SW 1271 (cell line): ENCODE measurements at places on chromosomes 7 and 10.

DNA sequence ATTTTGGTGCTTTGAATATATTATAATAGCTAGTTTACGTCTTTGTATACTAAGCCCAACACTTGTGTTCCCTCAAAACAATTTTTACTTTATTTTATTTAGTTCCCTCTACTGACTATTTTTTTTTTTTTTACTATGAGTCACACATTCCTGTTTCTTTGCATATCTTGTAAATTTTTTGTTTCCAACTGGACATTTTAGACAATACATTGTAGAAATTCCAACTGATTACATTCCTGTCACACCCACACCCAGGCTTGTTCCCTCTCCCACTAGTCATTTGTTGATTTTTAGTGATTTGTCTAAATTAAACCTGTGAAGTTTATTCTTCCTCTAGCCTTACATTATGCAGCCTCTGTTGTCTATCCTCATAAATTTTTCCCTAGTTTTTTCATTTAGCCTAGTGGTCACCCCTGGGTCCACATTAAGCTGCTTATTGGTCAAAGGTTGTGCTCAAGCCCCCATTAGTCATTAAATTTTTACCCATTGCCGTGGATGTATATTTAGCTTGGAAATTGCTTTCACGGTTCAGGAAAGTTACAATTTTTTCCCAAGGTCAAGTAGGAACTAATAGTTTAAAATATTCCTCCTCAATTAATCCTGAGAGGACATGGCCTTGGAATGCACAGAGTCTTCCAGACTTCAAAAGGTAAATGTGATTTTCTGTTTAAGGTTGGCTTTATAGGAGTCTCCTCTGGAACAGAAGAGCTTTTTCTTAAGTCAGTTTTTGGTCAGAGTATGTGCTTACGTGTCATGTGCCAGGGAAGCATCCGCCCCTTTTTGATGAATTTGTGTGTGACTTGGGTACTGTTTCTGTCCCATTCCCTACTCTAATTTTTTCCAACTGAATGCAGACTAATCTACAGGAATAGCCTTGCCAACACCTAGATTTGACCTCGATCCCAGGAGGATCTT, 207.6 kb upstream of the TMEM72 start:
- DNase-seq, result no peak

- no peak for DNase-seq
Observed at GRCh38 chr10:36837416-36837815, 288.0 kb upstream of the ANKRD30A start.

GRCh38 chr7:128168667-128169210, 72.3 kb upstream of the LEP start:
- DNase-seq, result no peak

DNA sequence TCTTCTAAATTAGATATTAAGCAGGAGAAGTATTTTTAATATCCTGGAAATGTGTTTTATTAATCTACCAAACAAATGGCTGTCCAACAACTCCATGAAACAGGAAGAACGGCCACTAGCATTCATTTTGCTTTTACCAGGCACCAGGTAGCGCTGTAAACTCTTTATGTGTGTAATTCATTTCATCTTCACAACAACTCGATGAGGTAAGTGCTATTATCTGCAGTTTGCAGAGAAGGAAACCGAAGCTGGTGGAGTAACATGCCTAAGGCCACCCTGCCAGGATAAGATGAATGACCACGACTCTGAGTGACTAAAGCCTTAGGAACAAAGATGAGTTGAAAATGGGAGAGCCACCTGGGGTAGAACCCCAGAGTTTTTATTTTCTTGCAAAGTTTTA, 101.2 kb downstream of the KIAA1217 start:
- no peak for DNase-seq

DNA sequence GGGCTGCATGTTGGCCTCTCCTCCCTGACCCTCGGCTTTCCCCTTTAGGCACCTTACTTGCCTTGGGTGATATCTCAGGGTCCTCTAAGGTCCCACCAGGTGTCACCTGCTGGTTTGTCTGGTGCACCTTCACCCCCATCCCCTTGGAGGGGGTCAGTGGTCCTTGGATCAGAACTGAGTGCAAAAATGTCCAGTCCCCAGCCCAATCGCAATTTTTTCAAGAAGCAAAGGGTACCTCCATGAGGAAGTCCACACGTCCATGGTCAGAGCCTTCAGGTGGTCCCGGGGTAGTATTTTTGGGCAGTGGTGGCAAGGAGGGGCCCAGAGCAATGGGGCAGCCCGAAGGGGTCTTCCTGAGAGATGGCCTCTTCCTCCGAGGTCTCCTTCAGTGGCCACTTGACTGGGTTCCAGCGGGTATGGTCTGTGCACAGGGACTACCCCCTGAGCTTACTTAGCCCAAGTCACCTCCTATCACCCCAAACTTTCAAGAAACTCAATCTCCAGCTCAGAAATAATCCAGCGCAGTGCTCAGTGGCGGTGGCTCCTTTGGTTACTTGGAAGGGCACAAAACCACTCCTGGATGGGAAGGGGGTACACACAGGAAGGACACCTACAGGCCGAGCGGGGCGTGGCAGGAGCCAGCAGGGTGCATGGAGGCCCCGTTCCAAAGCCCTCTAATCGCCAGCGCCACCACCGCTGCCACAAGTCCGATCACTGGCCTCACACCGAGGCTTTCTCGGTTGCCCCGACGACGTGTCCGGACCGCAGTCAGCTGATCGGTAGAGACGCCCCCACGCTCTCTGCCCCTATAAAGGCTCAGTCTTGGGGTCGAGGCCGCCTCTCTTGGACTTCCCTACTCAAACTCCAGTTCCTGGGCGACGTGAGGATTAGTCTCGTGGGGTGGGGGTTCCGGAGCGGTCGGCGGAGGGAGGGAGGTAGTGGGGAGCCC, 4.5 kb downstream of the SAP25 start:
- no peak for DNase-seq

- no peak for DNase-seq
Observed at GRCh38 chr10:130459851-130460490, 323.8 kb downstream of the GLRX3 start.

DNA sequence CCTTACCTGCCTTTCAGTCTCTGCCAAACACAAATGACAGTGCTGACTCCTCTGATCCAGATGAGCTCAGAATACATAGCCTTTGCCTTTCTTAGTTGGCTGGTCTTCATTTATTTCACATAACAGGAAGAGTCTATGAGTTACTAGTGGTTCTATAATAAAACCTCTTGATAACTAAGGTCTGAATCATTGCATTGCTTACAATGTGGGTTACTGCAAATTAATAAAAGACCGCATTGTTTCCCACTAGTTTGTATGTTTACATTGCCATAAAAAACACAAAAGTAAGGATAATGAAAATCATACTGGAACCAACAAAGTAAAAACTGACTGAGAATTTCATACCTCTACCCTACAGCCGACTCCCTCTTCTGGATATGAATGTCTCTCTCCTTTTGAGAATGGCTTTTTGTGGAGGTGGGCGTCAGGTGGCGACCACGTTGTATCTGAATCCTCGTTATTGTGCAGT, 62.0 kb upstream of the AKR1E2 start:
- DNase-seq, result peak; percentile 35

DNA sequence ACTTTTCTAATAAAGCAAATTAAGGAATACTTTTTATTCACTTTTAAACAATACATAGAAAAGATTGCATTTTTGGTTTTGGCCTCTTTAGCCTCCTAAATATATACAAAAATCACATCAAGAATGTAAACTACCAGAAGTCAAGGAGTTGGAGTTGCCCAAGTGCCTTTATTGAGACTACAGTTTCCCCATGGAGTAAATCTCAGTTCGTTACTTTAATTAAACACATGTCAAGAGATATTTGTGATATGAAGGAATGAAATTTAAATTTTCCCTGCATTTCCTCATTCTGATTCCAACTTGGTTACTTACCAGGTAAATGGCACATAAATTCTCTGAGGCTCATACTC, 492.9 kb downstream of the TNS3 start:
- no peak for DNase-seq

DNA sequence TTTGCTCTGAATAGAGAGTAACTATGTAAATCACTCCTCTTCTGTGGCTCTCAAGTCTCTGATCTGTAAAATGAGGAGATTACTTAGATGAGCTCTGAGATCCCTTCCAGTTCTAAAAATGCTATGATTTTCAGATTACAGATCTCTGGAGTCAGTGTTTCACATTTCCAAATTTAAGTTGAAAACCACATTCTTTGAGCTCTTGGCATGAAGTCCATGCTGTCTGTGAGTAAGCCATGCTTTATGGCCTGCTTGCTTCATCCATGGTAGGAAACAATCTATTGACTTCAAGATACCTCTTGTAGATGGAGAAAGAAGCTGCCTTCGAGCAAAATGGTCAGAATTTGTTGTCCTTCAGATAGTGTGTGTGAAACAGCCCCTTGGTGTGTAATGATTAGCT, 64.9 kb downstream of the CELF2 start:
- DNase-seq, result no peak

- DNase-seq, result no peak
Observed at GRCh38 chr10:51729822-51730555, 30.6 kb upstream of the CSTF2T start.

DNA sequence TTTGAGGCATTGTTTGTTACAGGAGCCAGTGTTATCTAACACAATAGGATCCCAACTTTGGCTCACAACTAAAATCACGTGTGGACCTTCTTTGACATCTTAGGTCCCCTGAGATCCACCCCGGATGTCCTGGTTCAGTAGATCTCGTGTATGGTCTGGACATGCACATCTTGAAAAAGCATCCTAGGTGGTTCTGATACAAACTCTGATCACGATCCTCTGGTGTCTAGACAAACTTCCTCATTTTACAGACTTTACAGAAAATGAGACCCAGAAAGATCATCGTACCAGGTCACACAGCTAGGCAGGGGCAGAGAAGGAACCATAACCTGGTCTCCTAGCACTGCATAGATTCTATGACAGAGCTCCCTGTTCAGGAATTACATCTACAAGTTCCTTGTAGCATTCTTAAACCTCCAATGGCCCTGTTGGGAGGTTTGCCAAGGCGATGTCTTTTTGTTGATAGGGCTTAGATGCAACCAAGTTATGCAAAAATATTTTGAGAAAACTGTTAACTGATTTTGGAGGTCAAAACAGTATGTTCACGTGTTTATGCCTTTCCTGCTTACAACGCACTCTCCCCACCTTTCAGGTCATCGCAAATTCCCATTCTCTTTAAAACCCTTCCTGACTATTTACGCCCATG, 30.8 kb upstream of the CHST15 start:
- no peak for DNase-seq

DNA sequence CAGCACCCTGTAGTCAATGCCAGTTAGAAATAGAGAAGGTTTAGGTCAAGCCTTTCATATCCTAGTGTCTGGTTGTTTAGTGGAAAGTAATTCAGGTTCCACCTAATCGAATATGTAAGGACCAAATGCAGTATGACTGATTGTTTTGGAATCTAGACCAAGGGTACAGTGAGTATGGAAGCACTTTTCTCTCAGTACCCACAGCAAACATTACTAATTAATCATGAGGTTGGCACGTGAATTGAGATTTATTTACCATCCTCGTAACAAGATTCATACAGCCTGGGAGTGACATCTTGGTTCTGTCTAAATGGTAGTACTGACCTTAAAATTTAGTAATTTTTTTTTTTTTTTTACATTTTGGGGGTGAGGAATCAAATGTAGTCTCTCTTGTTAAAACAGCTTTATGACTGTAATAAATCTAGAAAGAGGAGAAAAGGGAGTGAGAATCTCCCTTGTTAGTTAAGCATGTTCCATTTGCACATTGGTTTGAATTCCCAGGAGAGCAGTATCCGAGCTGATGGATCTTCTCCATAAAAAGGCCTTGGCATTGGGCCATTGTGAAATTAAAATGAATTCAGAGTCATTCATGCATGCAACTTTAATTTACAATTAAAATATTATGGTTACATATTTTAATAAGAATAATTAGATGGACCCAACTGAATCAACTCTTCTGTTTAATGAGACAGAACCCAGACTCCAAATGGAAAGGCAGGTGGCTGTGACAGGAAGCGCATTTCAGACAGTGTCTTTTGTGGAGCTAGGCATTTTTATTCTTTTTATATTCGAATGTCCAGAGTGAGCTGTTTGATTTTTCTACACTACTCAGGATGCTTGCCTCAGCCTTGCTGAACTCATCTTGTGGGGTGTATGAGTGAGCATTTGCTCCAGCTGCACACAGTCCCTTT, 57.6 kb downstream of the SNX10 start:
- DNase-seq, result no peak

DNA sequence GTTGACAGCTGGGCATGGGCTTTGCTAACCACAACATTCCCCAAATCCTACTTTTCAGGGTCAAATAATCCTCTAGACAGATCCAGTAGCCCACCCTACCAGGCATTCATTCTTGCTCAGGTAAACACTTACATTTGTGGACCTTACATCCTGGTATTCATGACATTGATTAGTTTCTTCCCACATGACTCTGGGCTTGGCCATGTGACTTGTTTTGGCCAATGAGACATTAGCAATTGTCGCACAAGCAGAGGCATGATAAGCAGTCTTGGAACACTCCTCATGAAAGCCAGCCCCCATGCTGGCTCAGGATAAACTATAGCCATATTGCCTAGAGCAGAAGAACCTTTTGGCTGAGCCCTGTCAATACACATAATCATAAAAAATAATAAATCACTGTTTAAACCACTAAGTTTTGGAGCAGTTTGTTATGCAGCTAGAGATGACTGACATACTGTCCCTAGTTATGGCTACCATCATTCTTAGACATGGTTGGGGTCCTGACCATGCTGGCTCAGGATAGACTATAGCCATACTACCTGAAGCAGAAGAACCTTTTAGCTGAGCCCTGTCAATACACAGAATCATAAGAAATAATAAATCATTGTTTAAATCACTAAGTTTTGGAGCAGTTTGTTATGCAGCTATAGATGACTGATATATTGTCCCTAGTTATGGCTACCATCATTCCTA, 6.3 kb upstream of the COL13A1 start:
- DNase-seq, result no peak

GRCh38 chr10:15244635-15245197, 76.2 kb upstream of the NMT2 start:
- DNase-seq, result no peak

DNA sequence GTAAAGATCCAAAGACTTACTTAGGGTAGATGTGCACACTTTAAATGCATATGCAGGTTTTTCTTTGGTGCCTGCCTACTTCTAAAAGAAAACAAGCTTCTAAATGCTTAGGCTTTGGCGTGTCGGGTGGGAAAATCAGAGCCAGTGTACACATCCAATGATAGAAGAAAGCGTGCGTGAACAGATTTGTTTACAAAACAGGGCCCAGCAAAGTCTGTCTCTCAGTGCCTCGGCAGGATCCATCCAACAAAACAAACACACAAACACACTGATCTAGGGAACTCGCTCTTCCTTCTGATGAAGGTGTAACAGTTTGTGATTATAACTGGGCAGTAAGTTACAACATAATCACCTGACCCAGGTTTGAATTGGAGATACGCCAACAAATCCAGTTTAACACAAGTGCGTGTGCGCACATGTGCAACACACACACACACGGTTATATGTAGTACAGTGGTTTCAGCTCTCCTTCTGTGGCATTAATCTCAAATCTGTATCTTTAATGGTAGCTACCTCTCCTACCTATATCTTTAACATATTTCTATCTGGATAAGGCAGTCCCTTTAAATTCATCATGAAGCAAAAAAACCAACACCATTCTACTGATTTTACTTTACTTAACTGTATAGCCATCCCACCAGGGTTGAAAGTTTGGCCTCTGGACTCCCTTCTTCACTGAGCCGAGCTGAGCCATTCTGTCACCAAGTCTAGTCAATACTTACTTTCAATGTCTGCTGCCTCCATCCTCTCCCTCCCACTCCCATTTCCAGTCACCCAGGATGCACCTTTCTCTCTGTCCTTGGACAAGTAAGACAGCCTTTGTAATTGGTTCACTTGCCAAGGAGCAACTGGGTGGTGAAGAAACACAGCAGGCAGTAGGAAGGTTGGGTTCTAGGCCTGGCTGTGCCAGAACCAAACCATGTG, 184.4 kb upstream of the KLF14 start:
- DNase-seq, result no peak
